ENCODE measurements at places on chromosomes 7 and 10.
A peak's percentile ranks its signal among the peaks of the same experiment; 100 is the strongest.

DNA sequence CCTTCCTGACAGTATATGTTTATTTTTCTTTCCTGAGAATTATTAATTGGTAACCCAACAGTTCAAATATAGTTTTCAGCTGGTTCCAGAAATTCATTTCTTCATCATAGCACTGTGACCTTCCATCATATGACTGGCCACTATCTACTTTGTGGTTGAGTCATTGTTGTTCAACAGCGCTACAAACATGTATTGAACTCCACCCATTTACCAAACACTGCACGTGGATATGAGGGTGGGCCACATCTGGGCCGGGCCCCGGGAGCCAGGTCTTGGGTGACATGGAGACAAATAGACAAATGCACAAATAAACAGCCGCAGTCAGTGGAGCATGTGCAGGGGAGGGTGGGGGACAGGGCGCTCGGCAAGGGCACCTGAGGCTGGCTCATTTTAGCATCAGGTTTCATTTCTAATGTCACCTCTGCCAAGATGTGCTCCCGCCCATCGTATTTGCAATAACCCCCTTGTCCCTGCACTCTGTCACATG, 24.0 kb upstream of the EEPD1 start:
- DNase-seq, result no peak

DNA sequence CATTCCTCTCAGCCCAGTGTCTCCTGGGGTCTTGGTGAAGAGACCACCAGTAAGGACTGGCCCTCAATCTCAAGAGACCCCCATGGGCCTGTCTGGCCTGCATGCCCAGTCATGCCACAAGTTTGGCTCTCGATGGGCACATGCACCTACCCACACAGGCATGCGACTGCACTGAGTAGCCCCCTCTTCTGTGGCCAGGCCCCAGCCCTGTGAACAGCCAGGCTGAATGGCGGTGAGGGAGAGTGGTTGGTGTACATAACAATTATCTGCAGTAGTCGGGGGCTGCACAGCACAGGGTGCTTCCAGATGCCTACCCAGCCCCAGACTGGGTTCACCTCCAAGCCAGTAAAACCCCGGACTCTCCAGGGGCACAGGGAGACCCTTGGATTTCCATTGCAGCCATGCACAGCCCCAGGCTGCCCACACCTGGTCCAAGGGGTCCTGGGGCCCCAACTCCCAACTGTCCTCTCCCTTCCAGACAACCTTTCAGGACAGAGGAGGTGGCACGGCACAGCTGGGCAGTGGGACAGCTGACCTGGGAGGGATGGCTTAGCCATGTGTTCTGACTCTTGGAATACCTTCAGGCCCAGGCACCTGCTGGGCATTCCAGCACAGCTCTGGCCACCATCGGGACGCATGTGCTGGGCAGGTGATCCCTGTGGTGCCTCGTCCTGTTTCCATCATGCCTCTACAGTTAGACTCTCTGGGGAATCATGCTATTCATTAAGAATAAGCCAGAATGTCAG, 21.0 kb upstream of the CSGALNACT2 start:
- DNase-seq, result no peak

GRCh38 chr10:43252783-43253341, 14.0 kb downstream of the RASGEF1A start:
- DNase-seq, result no peak

GRCh38 chr10:28467615-28468014, 65.3 kb upstream of the WAC start:
- no peak for DNase-seq

DNA sequence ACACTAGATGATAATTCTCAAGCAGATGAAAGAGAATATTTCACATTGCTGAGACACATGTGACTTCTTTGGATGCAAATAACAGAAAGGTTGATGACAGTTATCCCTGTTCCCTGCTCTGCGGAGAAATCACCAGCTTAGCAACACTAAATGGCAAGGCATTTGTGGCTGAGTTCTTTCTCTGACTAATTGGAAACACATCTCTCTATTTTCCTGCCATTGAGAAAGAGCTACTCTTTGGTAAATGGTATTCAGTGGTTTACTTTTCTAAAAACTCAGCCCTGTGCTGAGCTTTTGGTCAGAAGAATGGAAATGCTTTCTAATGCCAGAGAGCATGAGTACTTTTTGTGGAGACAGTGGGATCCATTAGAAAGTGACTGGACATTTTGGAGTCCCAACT, 771.4 kb downstream of the LRMDA start:
- DNase-seq, result no peak

- DNase-seq, result no peak
Observed at GRCh38 chr7:784971-785370, 47.3 kb upstream of the SUN1 start.

DNA sequence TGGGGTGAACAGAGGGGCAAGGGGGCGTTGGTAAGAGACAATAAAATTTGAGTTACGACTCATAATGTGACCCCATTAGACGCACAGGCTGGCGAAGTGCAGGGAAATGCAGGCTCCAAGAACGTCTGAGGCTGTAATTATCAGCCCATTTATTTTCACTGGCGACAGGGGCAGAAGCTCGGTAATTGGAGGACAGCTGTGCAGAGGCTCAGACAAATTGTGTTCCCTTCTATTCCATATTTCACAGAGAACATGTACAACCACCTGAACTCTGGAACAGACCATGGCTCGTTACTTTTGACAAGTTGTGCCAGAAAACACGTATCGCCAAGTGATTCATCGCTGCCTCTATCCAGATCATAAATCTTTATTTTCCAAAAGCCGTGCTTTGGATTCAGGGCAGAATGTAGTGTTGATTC, 137.3 kb upstream of the FRMD4A start:
- no peak for DNase-seq

DNA sequence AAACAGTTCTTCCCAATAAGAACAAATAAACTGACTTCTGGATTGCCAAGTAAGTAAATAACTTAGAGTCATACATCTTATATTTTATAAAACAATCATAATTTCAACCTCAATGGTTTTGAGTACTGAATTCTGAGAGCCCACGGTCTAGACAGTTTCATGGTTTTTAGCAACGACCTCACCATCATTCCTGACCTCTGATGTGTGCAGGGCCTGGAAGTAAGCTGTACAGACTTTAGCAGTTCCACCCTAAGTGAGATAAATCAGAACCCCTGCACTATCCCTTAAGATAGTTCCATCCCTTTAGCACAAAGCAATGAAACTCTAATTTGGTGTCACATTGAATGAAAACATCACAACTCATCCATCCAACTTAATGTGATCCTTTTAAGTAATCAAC, 86.0 kb downstream of the NEBL start:
- no peak for DNase-seq

DNA sequence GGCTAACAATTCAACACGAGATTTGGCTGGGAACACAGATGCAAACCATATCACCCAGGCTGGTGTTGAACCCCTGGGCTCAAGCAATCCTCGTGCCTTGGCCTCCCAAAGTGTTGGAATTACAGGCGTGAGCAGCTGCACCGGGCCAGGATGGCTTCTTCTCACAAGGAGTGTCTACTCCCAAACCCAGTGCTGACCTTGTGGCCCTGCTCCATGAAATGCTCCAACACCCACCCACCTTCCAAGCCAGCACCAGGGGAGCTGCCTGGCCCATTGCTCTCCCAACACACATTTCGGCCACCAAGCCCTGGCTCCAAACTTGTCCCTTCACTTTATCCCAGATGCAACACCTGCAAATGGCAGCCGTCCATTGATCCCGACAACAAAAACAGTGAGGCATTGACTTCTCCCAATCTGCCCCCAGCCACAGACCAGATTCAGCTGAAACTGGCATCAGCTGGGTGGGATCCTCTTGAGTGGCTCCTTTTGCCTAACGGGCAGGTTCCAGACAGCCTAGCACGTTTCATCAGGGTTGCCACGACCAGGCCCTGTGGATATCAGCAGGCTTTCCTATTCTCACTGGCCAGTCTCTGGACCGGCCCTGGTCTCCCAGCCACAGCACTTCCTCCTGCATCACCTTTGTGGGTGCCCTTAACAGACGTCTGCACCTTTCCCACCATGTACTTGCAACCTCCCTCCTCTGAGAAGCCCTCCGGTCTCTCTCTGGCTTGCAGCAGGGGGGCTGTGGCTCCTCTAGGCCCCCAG, 105.7 kb upstream of the CARD11 start:
- DNase-seq, result no peak

GRCh38 chr7:45259966-45260646, 102.5 kb downstream of the RAMP3 start:
- DNase-seq, result peak; percentile 6

- no peak for DNase-seq
Observed at GRCh38 chr10:100986623-100986951, 710 bp downstream of the MRPL43 start.

DNA sequence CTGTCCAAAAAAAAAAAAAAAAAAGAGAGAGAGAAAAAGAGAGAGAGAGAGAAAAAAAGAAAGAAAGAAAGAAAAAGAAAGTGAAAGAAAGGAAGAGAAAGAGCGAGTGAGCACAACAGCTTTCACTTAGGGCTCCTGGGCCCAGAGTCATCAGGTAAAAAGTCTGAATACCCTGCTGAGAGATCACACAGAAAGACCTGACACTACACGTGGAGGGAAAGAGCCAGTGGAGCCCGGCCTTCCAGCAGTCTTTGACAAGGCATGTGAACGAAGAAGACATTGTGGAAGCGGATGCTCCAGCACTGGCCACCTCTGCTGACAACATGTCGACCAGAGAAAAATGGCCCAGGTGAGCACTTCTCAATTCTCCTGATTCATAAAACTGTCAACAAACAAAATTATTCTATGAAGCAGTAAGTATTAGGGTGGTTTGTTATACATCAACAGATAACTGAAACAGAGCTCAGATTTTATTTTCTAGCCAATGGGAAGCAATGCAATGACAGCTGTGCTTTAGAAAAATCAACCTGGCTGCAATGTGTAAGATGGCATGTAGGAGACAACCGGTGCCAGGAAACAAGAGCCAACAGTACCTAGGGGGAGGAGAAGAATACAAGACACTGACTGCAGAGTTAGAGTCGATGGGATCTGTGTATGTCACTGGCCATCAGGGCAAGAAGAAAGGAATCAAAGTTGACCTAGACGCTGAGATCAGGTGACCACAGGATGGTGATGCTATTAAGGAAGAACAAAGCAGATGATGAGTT, 4.4 kb downstream of the RNF216 start:
- no peak for DNase-seq

- DNase-seq, result no peak
Observed at GRCh38 chr7:3787717-3788264, 486.7 kb downstream of the SDK1 start.

- DNase-seq, result no peak
Observed at GRCh38 chr10:52952391-52953055, 179.9 kb upstream of the MBL2 start.
